Stomach (tissue), 19 donors: ENCODE measurements at places on chromosomes 2 and 18.
A peak's percentile ranks its signal among the peaks of the same experiment; 100 is the strongest.

GRCh38 chr2:214247531-214247930 lies 163.3 kb upstream of the VWC2L start:
- H3K4me1 ChIP-seq = no peaks in the 10 kb centered on the region
- no peaks in the 10 kb centered on the region for H3K27me3 ChIP-seq
- H3K4me3 ChIP-seq = no peak overlapping the region
- H3K27ac ChIP-seq = no peak overlapping the region
- DNase-seq = no peak
- H3K36me3 ChIP-seq = no peaks in the 10 kb centered on the region

DNA sequence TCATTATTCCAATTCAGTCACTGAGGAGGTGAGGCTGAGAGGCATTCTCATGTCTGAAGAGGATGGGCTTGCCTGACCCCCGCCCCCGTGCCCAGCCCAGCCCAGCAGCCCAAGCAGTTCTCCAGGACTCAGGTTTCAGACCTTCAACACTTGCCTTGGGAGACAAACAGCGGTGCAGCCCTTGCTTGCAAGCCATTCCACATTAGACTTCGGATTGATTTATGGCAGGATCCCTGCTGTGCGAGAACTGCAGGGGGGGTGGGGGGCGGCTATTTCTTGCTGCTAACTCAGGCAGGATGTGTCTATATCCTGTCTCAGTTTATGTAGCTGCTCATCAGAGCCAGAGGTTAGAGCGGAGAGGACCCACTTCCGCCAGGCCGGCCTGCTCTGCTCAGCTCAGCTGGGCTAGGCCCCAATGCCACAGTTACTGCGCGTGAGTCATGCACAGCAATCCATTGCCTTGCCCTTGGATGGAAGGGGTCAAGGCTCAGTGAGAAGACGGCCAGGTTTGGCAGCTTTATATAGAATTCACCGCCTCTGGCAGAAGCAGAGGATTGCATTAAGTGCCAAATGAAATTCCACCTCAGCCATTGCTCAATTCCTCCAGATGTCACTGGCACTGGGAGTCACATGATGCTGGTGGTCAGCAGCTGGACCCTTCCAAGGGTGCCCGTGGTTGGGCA lies 1.8 kb downstream of the GYPC start:
- H3K27me3 ChIP-seq = peaks cover 13% of the 10 kb centered on the region
- H3K4me3 ChIP-seq = peak overlapping the region; percentile 61
- peak; percentile 66 for DNase-seq
- peak overlapping the region; percentile 96 for H3K27ac ChIP-seq
- H3K4me1 ChIP-seq = peaks cover 45% of the 10 kb centered on the region

- no peak overlapping the region for H3K27ac ChIP-seq
- H3K36me3 ChIP-seq = no peaks in the 10 kb centered on the region
- H3K27me3 ChIP-seq = no peaks in the 10 kb centered on the region
- DNase-seq = no peak
Observed at GRCh38 chr18:76678248-76678647, 144.1 kb upstream of the ZNF236 start.

GRCh38 chr2:128465246-128466170 lies 146.8 kb upstream of the HS6ST1 start:
- no peak for DNase-seq
- H3K4me3 ChIP-seq = no peak overlapping the region
- no peaks in the 10 kb centered on the region for H3K4me1 ChIP-seq
- H3K27me3 ChIP-seq = no peaks in the 10 kb centered on the region

- H3K27ac ChIP-seq = no peak overlapping the region
- no peaks in the 10 kb centered on the region for H3K27me3 ChIP-seq
Observed at GRCh38 chr18:24010673-24011072, 3.9 kb upstream of the TTC39C start.

GRCh38 chr2:119485336-119486110 lies 38.8 kb downstream of the SCTR start:
- no peak overlapping the region for H3K27ac ChIP-seq
- H3K4me1 ChIP-seq = peaks cover 50% of the 10 kb centered on the region

DNA sequence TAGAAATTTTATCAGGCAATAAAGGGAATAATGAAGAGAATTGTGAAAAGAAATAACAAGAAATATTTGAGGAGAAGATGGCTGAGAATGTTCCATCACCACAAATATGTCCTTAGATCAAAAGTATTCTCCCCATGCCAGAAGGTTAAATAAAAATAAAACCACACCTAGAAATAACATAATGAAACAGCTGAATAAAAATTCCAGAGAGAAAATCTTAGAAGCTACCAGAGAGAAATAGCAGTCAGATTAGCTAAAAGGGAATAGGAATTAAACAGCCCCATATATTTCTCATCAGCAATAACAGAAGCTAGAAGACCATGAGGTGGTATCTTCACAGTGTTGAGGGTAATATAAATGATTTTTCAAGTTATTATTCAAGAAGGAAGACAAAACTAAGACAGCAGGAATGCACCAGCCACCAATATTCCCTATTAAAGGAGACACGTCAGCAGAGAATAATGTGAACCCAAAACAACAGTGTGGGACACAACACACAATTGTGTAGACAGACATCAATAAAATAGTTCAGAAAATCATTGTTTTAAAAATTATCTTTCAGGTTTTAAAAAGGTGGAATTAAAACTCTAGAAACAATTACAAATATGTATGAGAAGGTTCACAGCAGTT lies 82.0 kb upstream of the NEDD4L start:
- no peaks in the 10 kb centered on the region for H3K27me3 ChIP-seq
- no peaks in the 10 kb centered on the region for H3K4me1 ChIP-seq
- no peak overlapping the region for H3K27ac ChIP-seq
- no peak for DNase-seq
- no peaks in the 10 kb centered on the region for H3K36me3 ChIP-seq

DNA sequence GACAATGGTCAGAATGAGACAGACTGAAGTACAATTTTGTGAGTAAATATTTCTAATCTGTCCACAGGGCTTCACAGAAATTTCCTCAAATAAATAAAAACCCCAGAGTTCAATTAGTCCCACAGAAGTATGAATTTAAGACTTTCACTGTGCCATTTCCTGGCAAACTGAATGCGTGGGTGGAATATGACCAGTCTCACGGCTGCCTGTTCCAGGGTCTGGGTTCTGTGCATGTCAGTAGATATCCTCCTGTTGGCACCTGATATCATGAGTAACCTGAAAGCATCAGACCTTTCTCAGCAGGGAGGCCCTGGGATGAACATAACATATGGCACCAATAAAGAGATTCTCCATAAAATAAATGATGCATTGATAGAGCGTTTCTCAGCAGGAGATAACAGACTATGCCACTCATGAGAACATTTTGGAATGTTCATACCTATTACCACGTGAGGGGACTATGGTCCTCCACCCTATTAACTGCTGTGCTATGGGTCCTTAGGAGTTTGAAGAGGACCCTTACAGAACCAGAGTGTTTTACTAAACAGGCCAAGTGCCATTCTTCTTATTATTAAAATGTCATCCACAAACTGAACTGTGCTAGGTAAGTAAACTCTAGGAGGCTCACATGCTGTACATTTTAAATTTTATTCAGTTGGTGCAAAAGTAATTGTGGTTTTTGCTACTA lies 10.6 kb upstream of the MALL start:
- no peak overlapping the region for H3K27ac ChIP-seq
- H3K4me3 ChIP-seq = no peak overlapping the region
- no peaks in the 10 kb centered on the region for H3K4me1 ChIP-seq
- no peak for DNase-seq
- no peaks in the 10 kb centered on the region for H3K27me3 ChIP-seq

DNA sequence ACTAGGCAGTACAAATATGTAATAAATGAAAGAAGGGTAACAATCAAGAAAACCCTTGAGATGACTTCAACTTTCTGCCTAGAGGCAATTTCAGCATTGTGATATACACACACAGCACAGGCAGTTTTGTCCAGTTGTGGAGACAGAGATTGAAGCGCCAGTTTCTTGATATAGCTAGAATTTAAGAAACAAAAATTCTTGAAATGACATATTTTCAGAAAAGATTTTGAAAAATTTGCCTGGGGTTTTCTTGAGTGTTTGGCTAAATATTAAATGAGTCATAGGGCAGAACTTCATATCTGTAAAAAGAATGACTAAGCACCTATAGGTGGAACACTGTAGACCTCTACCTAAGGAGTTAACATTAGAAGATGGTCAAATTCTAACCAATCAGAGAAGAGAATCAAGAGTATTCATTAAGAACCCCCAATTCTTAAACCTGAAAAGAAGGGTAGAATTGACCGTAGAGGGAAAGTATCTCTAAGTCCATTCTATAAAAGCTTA lies 1266.8 kb upstream of the TMEFF2 start:
- DNase-seq = no peak
- H3K4me3 ChIP-seq = no peak overlapping the region
- H3K4me1 ChIP-seq = no peaks in the 10 kb centered on the region
- no peaks in the 10 kb centered on the region for H3K27me3 ChIP-seq
- H3K36me3 ChIP-seq = no peaks in the 10 kb centered on the region

DNA sequence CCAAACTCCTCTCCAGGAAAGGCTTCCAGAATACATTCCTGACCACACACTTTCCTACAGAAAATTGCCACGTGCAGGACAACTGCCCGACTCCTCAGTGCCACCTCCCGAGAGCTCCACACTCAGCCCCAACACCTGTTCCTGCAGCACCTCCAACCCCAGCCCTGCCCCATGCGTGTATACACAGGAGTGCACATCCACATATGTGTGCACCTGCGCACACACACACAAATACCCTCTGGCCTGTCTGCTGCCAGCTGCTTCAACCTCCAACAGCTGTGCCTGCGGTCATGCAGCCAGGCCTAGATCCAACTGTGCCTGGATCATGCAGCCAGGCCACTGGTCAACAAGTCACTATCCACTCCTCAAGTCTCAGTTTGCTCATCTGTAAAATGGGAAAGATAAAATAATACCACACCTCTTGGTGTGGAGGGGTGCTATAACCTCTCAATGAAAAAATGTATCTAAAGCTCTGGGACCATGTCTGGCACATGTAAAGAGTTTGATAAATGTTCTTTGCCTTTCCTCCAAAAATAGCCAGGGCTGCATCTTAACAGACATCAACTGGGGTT lies 152.1 kb upstream of the ID2 start:
- H3K4me3 ChIP-seq = no peak overlapping the region
- no peak overlapping the region for H3K27ac ChIP-seq
- no peaks in the 10 kb centered on the region for H3K27me3 ChIP-seq
- H3K4me1 ChIP-seq = peaks cover 24% of the 10 kb centered on the region
- DNase-seq = no peak

DNA sequence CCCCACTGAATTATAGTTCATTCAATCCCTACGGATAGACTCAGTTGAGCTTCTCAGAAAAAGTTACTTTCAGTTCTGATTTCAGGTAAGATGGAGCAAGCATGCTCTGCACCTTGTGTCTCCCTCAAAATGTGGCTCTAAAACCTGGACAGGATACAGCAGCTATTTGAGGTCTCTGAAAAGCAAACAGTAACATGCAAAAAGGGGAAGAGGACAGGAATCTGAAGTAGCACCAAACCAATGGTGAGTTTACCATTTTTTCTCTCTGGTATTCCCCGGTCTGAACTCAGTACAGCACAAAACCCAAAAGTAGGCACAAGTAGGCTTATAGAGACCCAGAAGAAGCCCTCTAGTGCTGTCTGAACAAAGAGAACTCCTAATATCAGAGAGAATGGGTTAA lies 34.1 kb downstream of the LANCL1 start:
- no peak overlapping the region for H3K4me3 ChIP-seq
- H3K27ac ChIP-seq = no peak overlapping the region
- H3K4me1 ChIP-seq = no peaks in the 10 kb centered on the region

DNA sequence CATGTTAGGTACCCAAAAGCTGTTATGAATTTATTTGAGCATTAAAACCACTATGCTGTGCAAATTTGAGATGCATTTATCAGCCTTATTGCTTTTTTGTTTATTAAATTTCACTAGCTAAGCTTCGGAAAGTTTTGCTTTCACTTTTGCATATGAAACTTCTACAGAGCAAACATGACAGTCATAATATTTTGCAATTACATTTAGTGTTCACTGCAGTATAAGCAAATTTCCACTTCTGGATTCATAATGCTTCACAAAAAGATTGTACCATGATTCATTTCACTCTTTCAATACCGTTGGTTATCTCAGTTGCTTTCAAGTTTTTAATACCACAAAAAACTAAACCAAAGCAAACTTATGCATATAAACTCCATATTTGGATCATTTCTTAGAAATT lies 228.7 kb upstream of the SLC8A1 start:
- no peaks in the 10 kb centered on the region for H3K27me3 ChIP-seq
- no peak overlapping the region for H3K27ac ChIP-seq
- no peaks in the 10 kb centered on the region for H3K36me3 ChIP-seq
- no peaks in the 10 kb centered on the region for H3K4me1 ChIP-seq
- H3K4me3 ChIP-seq = no peak overlapping the region

GRCh38 chr2:7667260-7667757 lies 750.1 kb downstream of the RNF144A start:
- no peaks in the 10 kb centered on the region for H3K27me3 ChIP-seq
- H3K4me1 ChIP-seq = no peaks in the 10 kb centered on the region
- DNase-seq = no peak
- no peak overlapping the region for H3K27ac ChIP-seq

DNA sequence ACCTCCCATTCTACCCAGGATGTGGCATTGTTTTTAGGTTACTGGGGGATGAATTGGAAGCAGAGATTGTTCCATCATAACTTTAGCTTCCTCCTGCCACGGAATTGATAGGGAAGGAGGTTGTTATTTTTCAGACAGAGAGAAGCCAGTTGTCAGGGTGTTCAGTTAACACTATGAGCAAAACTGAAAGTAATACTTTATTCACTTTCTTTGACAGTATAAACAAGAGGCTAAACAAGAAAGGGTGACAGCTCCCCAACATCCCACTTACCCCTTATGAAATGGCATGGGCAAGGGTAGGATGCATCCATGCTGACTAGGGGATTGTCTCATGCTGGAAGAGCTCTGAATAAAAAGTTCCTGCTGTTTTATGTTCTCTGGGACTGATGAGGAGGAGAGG lies 36.4 kb upstream of the GAREM1 start:
- H3K4me3 ChIP-seq = no peak overlapping the region
- DNase-seq = no peak
- H3K27ac ChIP-seq = no peak overlapping the region
- H3K36me3 ChIP-seq = no peaks in the 10 kb centered on the region
- H3K4me1 ChIP-seq = no peaks in the 10 kb centered on the region
- no peaks in the 10 kb centered on the region for H3K27me3 ChIP-seq

DNA sequence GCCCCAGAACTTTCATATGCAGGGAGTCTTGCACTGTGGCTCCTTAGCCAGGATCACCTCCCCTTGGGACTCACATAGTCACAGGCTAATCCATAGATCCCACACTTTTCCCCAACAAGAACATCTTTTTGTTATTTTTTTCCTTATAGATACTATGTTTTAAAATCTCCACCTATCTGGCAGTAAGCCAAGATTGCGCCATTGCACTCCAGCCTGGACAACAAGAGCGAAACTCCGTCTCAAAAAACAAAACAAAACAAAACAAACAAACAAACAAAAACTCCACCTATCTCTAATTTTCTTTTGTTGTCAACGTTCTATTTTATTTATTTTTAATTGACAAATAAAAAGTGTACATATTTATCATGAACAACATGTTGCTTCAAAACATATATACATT lies 141.7 kb downstream of the PDE11A start:
- no peak overlapping the region for H3K27ac ChIP-seq
- no peak overlapping the region for H3K4me3 ChIP-seq
- H3K4me1 ChIP-seq = no peaks in the 10 kb centered on the region
- no peak for DNase-seq
- H3K27me3 ChIP-seq = no peaks in the 10 kb centered on the region
- no peaks in the 10 kb centered on the region for H3K36me3 ChIP-seq
